ENCODE measurements at places on chromosomes 16 and 17.
A peak's percentile ranks its signal among the peaks of the same experiment; 100 is the strongest.

DNA sequence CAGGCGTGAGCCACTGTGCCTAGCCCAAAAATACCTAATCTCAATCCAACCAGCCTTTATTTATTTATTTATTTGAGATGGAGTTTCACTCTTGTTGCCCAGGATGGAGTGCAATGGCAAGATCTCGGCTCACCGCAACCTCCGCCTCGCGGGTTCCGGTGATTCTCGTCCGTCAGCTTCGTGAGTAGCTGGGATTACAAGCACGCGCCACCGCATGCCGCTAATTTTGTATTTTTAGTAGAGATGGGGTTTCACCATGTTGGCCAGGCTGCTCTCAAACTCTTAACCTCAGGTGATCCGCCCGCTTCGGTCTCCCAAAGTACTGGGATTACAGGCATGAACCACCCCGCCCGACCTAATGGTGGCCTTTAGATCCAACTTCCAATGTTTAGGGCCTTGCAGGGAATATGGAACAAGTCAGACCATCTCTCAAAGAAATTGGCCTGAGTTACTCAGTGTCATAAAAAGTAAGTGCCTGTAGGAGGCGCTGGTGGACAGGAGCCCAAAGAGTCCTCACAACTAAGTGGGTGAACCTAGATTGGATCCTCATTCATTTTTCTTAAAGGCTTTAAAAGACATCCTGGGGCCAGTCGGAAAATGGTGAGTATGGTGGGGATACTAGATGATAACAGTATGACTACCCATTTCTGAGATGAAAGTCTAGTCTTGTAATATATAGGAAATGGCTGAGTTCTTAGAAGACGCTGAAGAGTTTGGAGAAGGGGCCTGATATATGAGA lies 4.6 kb downstream of the ZSCAN10 start:
- no peak for DNase-seq

- no peak for DNase-seq
These were observed 50.0 kb downstream of the SF3B3 start for GRCh38 chr16:70573451-70574121.

DNA sequence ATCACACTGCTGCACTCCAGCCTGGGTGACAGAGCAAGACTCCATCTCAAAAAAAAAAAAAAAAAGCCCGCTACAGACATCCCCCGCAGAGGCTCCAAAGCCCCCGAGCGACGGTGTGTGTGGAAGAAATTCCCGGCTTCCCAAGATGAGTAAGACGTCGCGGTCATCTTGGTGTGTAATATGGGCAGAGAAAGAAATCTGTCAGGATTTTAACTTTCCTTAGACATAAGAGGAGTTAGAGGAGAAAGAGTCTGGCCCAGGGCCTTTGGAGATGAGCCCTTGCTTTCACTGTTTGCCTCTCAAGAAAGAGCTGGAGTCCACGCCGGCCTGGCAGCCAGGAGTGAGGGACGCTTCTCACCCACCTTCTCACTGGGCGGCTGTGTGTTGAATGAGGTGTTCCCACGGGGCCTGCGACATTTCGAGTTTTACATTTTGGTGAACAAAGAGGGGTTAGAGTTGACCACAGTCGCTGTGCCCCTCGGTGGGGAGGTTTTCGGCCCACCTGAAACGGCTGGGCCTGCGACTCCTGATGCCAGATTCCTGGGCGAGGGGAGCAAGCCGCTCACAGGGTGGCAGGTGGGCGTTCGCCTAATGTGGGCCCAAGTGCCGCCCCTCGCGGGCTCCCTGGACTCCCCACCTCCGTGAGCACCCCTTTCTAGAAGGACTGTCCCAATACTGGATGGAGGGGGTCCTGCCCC lies 17.9 kb downstream of the C1QTNF1 start:
- no peak for DNase-seq

DNA sequence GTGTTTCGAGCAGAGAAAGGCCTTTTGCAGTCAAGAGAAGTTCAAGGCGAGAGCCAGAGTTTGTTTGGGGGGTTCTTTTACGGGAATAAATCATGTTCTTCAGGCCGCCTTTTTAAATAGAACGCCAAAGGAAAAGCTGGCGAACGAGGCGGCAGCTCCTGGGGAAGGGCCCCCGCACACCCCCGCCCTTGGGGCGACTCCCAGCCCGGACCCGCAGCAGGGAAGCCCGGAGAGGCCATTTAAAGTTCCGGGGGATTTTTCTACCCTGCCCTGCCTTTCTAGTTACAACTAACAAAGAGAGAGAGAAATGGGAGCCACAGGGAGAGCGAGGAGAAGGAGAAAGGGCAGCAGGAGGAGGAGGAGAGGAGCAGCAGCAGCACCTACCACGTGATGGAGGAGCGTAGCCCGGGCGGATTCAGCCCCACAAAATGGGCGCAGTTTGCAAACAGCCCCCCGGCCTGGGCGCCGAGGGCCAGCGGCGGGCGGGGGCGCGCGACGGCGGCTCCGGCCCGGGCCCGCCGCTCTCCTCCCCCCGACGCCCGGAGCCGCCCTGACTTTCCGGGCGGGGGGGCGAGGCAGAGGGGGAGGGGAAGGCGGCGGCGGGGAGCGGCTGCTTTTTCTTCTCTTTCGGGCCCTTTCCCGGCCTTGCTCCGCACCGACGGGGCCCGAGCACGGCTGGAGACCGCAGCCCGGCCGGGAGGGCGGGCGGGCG lies 634 bp downstream of the KANSL1 start:
- DNase-seq = peak; percentile 51

- no peak for DNase-seq
These were observed 9.0 kb downstream of the TMEM11 start for GRCh38 chr17:21204935-21205334.

GRCh38 chr16:22323173-22323958 lies 26.2 kb downstream of the POLR3E start:
- DNase-seq = no peak

GRCh38 chr17:45248132-45248957 lies 13.5 kb downstream of the SPATA32 start:
- DNase-seq = no peak

- DNase-seq = no peak
These were observed 100.6 kb downstream of the TANGO6 start for GRCh38 chr16:68943961-68944360.

DNA sequence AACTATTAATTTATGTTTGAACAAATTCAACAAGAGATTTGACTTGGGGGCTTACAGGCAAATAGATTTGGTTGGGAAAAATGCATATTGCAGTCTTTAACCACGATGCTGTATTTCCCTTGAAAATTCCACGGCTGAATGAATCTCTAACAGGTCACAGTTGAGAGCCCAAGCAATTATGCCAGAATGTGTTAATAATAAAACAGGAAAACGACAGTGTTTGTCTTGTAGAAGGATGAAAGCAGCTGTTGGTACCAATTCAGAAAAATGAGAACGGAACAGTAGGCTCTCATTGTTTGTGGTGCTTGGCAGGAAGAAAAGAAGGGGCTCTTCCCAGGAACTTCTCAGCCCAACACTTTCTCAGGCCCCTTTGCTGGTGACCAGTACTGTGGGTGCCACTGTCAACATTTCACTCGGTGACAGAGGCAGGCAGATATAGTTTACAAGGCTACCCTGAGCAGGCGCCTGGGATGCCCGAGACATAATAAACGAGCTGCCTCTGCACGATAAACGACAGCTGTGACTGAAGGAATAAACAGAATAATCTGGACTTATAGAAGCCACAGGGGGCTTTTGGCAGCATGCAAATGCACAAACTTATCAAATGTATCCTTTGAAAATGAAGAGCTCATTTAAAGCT lies 387.1 kb downstream of the HS3ST4 start:
- no peak for DNase-seq

DNA sequence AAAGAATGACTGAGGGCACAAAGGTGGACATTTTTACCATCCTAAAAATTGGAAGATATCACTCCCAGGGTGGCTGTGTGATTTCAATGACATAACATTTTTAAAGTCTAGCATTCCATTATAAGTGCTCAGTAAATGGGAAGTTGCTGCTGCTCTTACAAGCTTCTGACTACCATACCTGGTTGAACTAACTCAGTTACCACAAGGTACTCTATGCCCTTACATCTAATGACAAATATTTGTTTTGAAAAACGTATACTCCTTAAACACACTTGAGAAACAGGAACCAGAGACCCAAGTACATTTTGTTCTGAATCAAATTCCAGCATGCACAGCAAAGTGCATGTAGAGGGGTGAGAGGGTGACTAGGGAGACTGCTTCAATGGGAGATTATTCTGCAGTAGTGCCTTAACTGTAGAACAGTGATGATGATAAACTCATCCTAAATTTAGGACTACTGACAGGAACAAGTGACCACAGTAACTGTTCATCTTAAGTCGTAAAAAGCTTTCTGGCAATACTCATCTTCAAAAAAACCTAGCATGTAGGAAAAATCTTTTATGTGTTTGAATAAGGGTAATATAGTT lies 83.5 kb downstream of the KANSL1 start:
- no peak for DNase-seq
